NT2/D1 (cell line): ENCODE measurements at places on chromosomes 3 and 15.

GRCh38 chr15:72998681-72999466 is 53.4 kb upstream of the NEO1 start:
- no peak for DNase-seq

- DNase-seq, result no peak
Measured at GRCh38 chr15:69610858-69611257, 158.2 kb downstream of the RPLP1 start.

DNA sequence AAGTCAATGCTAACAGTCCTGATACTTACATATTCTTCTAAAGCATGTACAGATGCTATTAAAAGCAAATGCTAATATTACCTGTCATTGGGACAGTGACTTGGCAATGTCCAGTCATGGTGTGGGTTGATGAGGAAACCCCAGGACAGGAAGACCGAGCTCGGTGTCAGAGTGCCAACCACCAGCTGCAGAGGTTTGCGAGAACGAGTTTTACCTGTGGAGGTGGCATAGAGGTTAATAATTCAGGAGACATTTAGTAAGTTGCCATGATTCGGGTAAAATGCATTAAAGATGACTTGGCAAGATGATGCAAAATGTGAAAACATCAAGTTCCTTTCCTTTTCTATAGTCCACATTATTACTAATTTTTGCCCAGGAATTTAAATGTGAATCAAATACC is 94.5 kb downstream of the ABI3BP start:
- no peak for DNase-seq

- no peak for DNase-seq
Measured at GRCh38 chr3:172692751-172693338, 18.0 kb downstream of the NCEH1 start.

GRCh38 chr3:74861211-74861610 is 246.8 kb upstream of the CNTN3 start:
- DNase-seq, result no peak

DNA sequence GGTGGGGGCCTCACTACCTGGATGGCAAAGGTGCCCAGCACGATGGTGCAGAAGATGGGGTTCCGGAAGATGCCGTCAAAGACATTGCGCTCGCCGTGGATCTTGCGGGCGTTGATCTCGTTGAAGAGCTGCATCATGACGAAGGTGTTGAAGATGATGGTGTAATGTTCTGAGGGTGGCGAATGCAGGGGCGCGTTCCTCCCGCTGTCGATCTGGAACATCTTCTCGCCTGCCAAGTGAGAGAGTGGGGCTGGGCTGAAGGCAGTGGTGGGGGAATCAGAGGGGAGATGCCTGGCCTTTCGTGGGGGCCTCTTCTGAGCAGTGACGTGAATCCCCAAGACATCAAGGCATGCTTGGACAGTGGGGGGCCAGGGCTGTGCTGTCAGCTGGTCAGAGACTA is 19.6 kb upstream of the SEC13 start:
- no peak for DNase-seq

GRCh38 chr3:132650153-132650552 is 9.5 kb downstream of the ACAD11 start:
- no peak for DNase-seq

DNA sequence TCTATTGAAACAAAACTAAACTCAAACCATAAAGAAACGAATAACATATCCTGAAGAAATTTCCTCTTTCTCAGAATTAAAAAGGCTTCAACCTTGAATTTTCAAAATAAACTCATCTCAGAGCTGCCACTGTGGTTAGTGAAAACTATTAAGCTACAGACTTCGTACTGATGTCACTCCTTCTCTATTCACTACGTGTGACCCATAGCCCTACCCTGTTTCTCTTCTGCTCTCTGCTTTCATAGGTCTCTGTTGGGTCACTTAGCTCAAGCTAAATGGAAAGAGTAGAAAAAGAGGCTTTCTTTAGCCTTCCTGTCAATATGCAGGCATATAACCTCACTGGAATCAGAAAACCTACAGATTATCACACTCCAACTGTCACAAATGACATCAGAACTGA is 126.6 kb upstream of the MME start:
- DNase-seq, result no peak

- DNase-seq, result no peak
Measured at GRCh38 chr3:30542897-30543296, 63.5 kb upstream of the TGFBR2 start.

- no peak for DNase-seq
Measured at GRCh38 chr3:187994221-187995042, 159.5 kb upstream of the LPP start.

DNA sequence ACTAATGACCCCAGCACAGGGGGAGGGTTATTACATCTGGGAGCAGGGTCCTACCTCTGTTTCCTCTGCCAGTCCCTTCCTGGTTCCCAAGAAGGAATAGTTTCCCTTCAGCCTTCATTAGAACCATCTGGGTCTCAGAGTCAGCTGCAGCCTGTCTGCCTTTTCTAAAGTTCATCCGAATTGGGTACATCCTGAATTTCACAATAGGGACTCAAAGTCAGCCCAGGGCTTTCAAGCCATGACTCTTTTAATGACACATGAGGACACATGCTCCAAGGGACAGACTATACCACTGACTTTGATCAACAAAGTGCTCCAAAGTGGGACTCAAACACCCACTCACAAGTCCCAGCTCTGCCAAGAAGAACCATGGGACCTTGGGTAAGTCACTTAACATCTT is 12.7 kb upstream of the CRABP1 start:
- DNase-seq, result no peak

- DNase-seq, result no peak
Measured at GRCh38 chr3:13767896-13768295, 112.0 kb downstream of the WNT7A start.

GRCh38 chr15:59595434-59595915 is 16.1 kb upstream of the GCNT3 start:
- DNase-seq, result no peak

GRCh38 chr3:129741794-129742193 is 135.3 kb upstream of the PLXND1 start:
- no peak for DNase-seq

DNA sequence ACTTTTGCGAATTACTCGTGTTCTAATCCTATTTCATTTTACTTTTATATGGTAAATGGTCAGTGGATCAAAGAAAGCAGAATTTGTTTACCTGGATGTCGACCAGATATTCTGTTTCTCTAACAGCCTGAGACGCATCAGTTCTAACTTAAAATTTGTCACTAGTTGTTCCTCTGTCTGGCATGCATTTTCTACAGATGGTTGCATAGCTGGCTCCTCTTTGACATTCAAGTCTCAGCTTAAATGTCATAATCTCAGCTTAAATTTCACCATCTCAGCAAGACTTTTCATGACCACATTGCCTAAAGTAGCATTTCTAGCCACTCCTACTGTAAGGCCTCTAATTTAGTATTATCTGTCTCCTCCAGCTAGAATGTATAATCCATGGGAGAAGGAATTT is 609.3 kb downstream of the AGBL1 start:
- no peak for DNase-seq

- no peak for DNase-seq
Measured at GRCh38 chr15:76753771-76754170, 151.4 kb downstream of the SCAPER start.

DNA sequence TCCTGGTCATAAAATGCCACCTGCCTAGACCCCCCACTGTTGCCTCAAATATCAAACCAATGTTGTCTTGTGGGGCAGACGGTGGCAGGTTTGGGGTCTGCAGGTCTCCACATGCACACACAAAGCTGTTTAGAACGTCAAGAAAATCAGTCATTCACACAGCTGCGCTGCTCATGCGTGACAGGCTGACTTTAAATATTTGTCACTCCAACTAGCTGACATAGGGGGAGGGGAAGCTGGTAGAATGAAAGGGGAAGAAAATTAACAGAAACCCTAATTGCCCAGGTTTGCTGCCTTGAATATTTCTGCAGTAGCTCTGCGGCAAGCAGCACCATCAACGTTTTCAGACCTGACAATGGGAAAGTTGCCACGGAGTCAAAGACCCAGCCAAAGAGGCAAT is 201.8 kb downstream of the ABHD5 start:
- no peak for DNase-seq

DNA sequence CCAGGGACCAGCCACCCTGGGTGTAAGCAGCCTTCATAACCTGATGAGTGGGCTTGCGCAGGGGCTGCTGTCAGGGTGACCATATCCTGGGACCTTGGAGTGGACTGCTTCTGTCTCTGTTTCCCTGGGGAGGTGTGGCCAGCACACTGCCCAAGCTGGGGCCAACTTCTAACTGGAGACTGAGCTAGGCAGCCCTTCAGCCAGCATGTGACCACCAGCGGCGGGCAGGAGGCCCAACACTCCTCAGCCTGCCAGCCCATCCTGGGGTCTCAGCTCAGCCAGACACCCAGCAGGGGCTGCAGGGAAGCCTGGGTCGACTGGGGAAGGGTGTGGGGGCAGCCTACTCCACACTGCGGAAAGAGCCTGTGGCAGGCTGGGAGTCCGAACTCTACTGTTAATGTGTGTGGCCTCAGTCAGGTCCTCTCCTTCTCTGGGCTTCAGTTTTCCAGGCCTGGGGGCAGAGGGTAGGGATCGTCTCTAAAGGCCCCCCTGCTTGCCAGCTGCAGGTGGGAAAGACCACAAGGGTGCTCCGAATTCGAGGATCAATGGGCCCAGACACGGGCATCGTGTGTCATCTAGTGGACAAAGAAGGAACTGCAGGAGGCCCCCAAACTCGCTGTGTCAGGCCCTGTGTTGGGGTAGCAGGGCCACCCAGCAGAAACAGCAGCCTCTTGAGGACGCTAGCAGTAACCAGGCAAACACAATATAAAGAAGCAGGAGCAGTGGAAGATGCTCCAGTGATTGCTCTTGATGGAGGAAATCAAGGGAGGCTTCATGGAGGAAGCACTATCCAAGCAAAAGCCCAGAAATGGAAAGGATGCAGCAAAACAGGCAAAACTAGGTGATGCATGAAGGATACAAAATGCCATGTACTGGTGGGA is 2.0 kb upstream of the SEMA3G start:
- peak; percentile 60 for DNase-seq

GRCh38 chr15:74548241-74548640 is 7.2 kb downstream of the ARID3B start:
- no peak for DNase-seq

DNA sequence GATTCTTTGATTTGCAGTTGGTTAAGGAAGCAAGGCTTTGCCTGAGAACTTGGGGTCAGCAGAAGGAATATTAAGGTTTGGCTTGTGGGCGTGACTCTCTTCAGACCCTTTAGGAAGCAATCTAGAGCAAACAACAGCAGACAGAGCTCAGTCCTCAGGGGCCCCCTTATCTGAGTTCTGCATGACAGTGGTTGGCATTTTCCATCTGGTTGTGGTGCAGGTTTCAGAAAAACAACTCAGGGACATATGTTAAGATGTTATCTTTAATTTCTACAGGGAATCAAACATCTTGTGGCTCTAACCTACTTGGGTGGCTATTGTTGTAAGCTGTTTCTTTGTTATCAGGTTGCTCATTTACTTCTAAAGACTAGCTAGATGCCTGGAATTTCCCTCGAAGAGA is 141.4 kb downstream of the VPS8 start:
- peak; percentile 54 for DNase-seq

DNA sequence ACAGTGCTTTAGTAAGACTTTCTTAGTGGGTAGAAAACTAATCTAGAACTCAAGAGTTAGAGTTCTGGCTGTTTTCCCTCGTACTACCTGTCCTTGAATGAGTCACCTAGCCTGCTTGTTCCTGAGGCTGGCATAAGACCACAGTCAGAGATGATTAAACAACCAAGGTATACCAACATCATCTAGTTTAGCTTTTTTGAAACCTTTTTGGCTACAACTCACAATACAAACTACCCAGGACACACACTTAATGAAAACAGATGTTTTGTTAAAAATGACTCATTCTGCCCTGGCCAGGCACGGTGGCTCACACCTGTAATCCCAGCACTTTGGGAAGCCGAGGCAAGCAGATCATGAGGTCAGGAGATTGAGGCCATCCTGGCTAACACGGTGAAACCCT is 4.6 kb downstream of the MCCC1 start:
- no peak for DNase-seq

DNA sequence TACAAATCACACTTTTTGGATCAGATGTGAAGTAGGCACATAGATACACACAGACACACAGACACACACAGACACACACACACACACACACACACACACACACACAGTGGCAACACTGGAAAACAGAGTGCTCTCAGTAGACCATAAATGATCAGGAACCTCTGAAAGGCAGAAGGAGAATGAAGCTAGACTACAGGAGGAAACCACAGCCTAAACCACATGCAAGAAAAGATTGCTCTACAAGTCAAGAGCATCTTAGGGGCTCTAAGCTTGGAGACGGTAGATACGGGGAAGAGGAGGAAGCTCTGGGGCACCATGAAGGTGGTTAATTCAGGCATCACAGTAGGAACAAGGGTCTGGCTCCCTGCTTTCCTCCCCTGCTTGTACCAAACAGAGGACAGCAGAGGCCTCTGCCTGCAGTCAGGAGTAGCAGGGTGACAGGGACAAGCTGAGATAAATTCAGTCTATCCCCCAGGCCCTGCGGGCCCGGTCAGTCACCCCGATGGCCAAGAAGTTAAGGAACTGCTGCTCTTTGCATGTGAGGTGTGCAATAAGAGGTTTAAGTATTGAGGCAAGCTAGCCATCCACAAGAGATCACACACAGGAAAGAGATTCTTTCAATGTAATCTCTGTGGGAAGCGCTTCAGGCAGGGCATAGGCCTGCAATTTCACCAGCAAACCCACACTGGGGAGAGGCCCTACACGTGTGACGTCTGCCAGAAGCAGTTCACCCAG is 23.5 kb upstream of the ARPIN start:
- no peak for DNase-seq

GRCh38 chr3:112561484-112561733 is 353 bp downstream of the ATG3 start:
- no peak for DNase-seq

- no peak for DNase-seq
Measured at GRCh38 chr3:155618543-155618942, 126.3 kb downstream of the PLCH1 start.

- DNase-seq, result no peak
Measured at GRCh38 chr15:77981281-77982126, 96.0 kb downstream of the TBC1D2B start.

- no peak for DNase-seq
Measured at GRCh38 chr3:176046703-176047102, 1150.6 kb downstream of the TBL1XR1 start.
